ENCODE measurements at places on chromosomes 1 and 21. TPM values are rescaled to one million over a fixed set of nuclear protein-coding genes. Genes with fewer than 3 reads are reported as not detected.

DNA sequence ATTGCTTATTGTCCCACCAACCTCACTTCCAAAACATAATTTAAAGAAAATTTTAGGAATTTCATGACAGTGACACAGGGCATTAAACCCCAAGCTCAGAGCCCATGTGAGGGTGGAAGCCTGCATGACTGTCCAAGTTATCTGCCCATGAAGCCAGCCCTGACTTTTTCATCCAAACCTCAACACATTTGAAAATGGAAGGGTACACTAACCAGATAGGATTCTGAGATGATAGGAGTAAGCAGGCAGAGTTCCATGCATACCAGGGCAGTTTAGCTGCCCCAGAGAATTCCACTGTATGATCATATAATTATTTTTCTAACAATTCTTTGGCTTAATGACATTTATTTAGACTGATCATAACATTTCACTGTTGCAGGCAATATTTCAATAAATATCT is 986.0 kb downstream of the TTLL7 start:
- no peaks in the 10 kb centered on the region for H3K36me3 ChIP-seq
- no peak overlapping the region for H3K27ac ChIP-seq
- H3K27me3 ChIP-seq, result no peaks in the 10 kb centered on the region
- no peaks in the 10 kb centered on the region for H3K4me1 ChIP-seq
- no peak for DNase-seq

GRCh38 chr1:84871181-84871580 is 21.8 kb downstream of the LPAR3 start:
- H3K27me3 ChIP-seq, result no peaks in the 10 kb centered on the region
- H3K4me3 ChIP-seq, result no peak overlapping the region
- no peaks in the 10 kb centered on the region for H3K36me3 ChIP-seq
- H3K27ac ChIP-seq, result no peak overlapping the region
- DNase-seq, result no peak

DNA sequence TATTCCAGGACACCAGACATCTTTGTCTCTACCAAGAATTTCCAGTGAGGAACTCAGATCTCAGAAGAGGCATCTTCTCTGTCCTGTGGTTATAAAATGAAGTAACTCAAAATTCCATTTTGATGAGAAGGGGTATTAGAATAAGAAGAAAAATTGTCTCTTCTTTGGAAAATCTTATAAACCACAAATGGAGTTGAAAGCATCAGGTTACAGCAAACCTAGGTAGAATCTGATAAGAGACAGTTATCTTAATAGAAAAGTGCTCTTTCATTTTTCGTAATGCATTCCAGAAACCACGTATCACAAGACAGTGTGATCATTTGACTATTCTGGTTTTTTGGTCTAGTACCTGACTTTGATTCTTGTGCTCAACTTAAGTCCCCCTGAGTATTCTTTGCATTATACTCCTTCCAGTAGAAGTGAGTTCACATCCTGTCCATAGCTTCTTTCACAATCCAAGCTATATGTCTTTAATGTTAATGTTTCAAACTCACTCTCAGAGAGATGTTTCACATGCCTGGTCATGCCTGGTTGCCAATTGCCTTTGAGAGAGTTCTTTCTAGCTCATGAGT is 120.9 kb upstream of the PRDX6 start:
- H3K36me3 ChIP-seq, result no peaks in the 10 kb centered on the region
- no peaks in the 10 kb centered on the region for H3K27me3 ChIP-seq
- no peak overlapping the region for H3K4me3 ChIP-seq

- peak; percentile 84 for DNase-seq
- no peaks in the 10 kb centered on the region for H3K36me3 ChIP-seq
- H3K27ac ChIP-seq, result peak overlapping the region; percentile 80
- peaks cover 28% of the 10 kb centered on the region for H3K4me1 ChIP-seq
- no peak overlapping the region for H3K4me3 ChIP-seq
These were observed 41.3 kb upstream of the ENAH start for GRCh38 chr1:225694151-225694603.

DNA sequence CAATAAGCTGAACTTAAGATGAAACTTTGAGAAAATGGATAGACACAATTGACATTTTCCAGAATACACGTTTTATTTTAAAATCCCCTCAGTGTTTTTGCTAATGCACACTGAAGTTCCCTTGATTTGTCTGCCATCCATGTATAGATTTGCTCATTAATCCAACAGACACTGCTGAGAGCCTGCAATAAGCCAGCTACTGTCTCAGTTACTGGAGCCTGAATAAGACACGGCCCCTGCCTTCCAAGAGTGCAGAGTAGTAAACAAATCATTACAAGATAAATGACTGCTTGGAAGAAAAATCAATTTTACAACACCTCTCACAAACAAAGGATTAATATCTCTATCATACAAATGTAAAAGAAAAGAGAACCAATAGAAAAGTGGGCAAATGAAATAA is 130.1 kb downstream of the TLR5 start:
- H3K27me3 ChIP-seq, result no peaks in the 10 kb centered on the region
- H3K4me3 ChIP-seq, result no peak overlapping the region
- no peak overlapping the region for H3K27ac ChIP-seq
- no peaks in the 10 kb centered on the region for H3K36me3 ChIP-seq
- no peak for DNase-seq

DNA sequence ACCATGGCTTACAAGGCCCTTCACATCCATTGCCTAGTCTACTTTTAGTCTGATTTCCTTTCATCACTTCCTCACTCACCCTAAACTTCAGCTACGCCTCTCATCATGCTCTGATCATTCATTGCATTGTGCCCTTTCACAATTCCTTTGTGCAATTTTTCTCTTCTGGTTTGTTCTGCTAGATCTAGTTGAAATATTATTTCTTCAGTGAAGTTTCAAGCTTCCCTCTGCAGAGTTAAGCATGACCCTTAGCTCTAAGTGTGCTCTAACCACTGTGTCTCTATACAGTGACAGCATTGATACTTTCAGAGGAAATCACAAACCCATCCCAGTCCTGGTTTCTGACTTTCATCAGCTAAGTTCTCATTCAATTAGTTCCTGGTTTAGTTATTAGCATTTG is 166.1 kb downstream of the PLA2G4A start:
- H3K4me3 ChIP-seq, result no peak overlapping the region
- H3K36me3 ChIP-seq, result no peaks in the 10 kb centered on the region
- no peaks in the 10 kb centered on the region for H3K27me3 ChIP-seq
- H3K27ac ChIP-seq, result no peak overlapping the region
- no peaks in the 10 kb centered on the region for H3K4me1 ChIP-seq

DNA sequence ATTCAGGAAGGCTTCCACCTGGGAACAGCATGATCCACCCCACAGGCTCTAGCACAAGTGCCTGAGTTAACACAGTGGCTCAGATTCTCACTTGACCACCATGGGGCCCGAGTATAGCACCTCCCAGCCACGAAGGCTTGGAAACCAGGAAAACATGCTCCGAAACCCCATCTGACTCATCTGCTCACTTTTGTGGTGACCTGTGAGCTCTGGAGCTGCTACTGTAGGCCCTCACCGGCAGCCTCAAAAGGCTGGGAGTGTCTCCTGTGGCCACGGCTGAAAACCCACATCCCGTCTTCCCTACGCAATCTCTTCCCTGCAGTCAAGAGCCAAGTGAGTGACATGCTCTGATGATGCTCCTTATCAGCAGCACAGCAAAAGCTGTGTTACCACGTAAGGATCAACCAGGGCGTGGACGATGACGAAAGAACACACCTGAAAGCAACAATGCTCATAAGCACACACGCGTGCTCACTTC is 81.4 kb downstream of the TGFBR3 start:
- no peaks in the 10 kb centered on the region for H3K36me3 ChIP-seq
- no peak overlapping the region for H3K4me3 ChIP-seq
- no peaks in the 10 kb centered on the region for H3K27me3 ChIP-seq
- no peak overlapping the region for H3K27ac ChIP-seq
- H3K4me1 ChIP-seq, result peaks cover 13% of the 10 kb centered on the region

DNA sequence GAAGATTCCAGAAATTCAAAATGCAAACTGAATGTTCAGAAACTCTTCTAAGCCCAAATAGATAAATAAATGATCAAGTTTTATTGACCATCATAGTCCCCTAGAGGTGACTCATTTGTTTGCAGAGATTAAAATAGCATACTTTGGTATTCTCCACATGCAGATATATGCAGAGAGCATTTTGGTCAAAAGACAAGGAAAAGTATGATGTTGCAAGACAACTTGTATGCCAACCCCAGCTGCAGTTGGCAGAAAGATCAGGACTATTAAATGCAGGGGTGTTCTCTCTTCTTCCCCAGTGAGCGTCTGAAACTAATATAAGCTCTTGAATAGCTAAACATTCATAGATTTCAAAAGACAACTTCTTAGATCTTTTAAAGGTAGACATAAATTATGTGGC is 404.9 kb downstream of the LTN1 start:
- no peak overlapping the region for H3K4me3 ChIP-seq
- no peaks in the 10 kb centered on the region for H3K27me3 ChIP-seq
- H3K27ac ChIP-seq, result no peak overlapping the region
- DNase-seq, result no peak

GRCh38 chr1:229131243-229132105 is 139.4 kb upstream of the RAB4A start:
- peaks cover 19% of the 10 kb centered on the region for H3K4me1 ChIP-seq
- peak overlapping the region; percentile 87 for H3K27ac ChIP-seq
- H3K36me3 ChIP-seq, result no peaks in the 10 kb centered on the region
- no peaks in the 10 kb centered on the region for H3K27me3 ChIP-seq
- peak; percentile 44 for DNase-seq
- H3K4me3 ChIP-seq, result no peak overlapping the region

DNA sequence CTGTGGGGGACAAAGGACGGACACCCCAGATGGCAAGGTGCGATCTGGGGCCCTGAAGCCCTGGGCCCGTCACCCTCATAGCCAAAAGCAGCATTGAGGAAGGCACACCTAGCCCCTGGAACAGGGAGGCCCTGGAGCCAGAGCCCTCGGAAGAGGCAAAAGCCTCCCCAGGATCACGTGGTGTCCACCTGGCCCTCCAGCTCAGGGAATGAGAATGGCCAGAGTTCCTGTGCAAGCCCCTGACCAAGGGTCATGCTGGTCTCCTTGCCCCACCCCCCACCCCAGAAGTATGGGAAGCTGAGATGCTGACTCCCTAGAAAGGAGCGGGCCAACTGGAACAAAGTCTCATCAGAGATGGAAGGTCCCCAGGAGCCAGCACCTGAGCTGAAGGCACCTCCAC is 1.0 kb upstream of the PDZK1IP1 start:
- no peaks in the 10 kb centered on the region for H3K27me3 ChIP-seq
- peaks cover 27% of the 10 kb centered on the region for H3K4me1 ChIP-seq
- peak overlapping the region; percentile 87 for H3K27ac ChIP-seq
- no peaks in the 10 kb centered on the region for H3K36me3 ChIP-seq

- H3K27me3 ChIP-seq, result no peaks in the 10 kb centered on the region
- no peaks in the 10 kb centered on the region for H3K36me3 ChIP-seq
- no peak for DNase-seq
- H3K4me1 ChIP-seq, result no peaks in the 10 kb centered on the region
These were observed 12.9 kb upstream of the CTSK start for GRCh38 chr1:150820730-150821512.

DNA sequence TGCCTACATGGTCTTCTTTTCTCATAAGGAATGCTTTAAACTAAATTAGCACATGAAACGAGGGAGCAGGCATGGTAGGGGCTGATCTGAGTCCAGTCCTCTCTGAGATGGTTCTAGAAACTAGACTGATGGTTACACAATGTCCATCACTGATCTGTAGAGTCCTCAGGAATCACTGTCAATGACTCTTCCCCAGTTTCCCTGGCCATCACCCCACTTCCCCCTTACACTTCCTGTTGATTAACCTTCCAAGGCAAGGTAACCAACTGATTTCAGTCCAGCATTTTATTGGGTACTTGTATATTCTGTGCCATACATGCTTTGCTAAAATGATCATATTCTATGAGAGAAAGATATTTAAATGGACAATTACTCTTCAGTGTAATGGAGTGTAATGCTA is 100.6 kb upstream of the ARTN start:
- DNase-seq, result no peak
- H3K4me3 ChIP-seq, result no peak overlapping the region
- H3K27ac ChIP-seq, result no peak overlapping the region
- H3K27me3 ChIP-seq, result no peaks in the 10 kb centered on the region
- H3K36me3 ChIP-seq, result no peaks in the 10 kb centered on the region

DNA sequence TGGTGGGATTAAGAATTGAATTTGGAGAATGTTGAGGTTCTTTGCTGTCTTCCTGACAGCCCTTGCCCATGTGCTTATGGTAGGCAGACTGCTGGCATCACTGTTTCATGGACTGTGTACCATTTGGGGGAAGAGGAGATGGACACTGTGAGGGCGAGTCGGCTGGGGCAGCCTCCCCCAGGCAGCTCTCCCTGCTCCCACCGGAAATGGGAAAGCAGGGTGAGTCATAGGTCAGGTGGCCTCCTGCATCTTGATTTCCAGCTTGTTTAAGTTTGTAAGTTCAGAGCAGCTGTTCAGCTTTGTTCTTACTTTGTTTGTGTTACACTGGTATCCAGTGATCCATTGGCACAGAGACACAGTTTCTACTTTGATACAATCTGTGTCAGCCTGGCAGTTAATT is 87.2 kb upstream of the CNIH3 start:
- no peaks in the 10 kb centered on the region for H3K4me1 ChIP-seq
- no peaks in the 10 kb centered on the region for H3K27me3 ChIP-seq
- no peak overlapping the region for H3K4me3 ChIP-seq
- no peak overlapping the region for H3K27ac ChIP-seq
- no peak for DNase-seq

DNA sequence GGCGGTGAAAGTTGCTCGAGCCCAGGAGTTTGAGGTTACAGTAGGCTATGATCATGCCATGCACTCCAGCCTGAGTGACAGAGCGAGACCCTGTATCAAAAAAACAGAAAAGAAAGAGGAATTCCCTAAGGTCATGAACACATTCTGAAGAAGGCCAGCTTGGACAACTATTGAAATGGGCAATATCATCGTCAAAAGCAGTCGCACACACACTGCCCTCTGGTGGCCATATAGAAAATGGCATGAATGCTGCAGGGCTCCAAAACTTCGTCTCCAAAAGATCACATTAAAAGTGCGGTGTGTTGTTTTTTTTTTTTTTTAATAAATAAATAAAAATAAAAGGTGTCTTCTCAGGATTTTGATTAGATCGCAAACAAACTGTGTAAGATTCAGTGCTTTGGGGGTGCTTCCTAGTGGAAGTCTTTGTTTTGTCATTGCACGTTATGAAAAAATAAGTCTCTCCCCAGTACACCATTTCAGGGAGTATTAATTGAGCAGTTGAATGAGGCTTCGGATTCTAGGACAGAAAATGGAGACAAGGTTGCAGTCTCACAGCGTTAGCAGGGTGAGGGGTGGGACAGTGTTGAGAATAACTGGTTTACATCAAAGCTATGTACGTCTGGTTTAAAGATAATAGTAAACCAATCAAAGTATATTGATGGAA is 87.5 kb upstream of the FMN2 start:
- no peak overlapping the region for H3K4me3 ChIP-seq
- no peak overlapping the region for H3K27ac ChIP-seq
- no peak for DNase-seq

GRCh38 chr1:223813645-223814044 is 32.1 kb downstream of the TP53BP2 start:
- no peaks in the 10 kb centered on the region for H3K36me3 ChIP-seq
- H3K27ac ChIP-seq, result no peak overlapping the region
- no peak overlapping the region for H3K4me3 ChIP-seq
- peaks cover 20% of the 10 kb centered on the region for H3K4me1 ChIP-seq

- no peak overlapping the region for H3K4me3 ChIP-seq
- H3K27me3 ChIP-seq, result no peaks in the 10 kb centered on the region
These were observed 89.9 kb downstream of the RAVER2 start for GRCh38 chr1:64834734-64835133.

The MGST3 gene
- total RNA-seq, result 188 TPM

The MX2 gene
- 2.6 TPM for total RNA-seq

The DYNLT4 gene
- 1.6 TPM for total RNA-seq

The SERPINC1 gene
- total RNA-seq, result 125 TPM

The CLCA1 gene
- total RNA-seq, result 42.9 TPM

The CFHR5 gene
- 0.77 TPM for total RNA-seq

The PPIAL4G gene
- total RNA-seq, result 0.07 TPM

The C4BPA gene
- total RNA-seq, result 17.2 TPM

The ABCG1 gene
- 7.2 TPM for total RNA-seq
